ENCODE measurements at places on chromosomes 12 and 14. TPM values are rescaled to one million over a fixed set of nuclear protein-coding genes. Genes with fewer than 3 reads are reported as not detected.
A peak's percentile ranks its signal among the peaks of the same experiment; 100 is the strongest.

DNA sequence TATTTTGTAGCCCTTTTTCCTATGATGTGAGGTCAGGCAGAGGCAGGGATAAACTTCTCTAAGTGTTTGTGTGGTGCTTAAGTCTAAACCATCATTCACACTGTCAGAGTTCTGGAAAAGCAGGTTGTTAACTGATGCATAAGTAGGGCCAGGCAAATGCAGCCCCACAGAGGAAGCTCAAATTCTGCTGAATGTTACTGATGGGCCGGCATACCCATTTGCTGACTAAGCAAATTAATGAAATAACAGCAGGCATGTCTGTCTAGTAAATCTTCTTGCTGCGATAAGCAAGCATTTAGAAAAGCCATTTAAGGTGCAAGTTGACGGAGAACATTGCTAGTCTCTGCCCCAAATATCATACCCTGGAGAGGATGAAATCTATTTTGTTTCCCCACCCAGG, 523.2 kb upstream of the CCDC196 start:
- DNase-seq, result no peak

DNA sequence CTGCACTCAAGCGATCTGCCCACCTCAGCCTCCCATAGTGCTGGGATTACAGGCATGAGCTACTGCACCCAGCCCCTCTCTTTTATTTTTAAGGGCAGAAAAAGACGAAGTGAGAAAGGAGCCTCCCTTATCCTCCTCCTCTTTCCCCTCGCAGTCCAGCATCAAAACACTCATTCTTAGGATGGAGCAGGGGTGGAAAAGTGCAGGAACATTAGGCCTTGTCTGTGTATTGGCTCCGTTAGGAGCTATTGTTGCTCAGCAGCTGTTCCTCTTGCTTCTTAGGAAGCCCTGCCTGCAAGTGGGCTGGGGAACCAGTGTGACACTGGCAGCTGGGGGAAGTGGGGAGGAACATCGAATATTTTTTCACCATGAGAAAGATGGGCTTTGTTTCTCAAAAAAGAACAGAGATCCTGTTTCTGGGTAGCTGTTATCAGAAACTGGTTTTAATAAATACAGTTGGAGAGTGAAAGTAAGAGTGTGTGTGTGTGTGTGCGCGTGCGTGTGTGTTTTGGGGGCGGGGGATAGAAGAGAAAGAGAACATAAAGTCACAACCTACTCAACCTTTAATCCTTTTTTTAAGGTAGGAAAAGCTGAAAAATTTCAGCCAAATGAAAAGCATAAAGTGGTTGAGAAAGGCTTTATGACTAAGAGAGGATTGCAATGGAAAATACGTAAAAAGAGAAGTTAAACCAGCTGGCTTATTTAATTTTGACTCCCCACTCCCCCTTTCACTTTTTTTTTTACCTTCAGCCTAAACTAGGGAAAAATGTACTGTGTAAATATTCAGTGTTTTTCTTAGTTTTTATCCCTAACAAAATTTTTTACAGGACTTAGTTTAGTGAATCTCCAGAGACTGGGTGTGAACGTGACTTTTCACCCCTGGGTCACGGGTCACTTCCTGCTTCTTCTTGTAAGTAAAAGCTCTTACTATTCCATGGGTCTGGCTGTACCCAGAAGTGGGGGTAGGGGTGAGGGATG, 197.2 kb upstream of the PLEKHG7 start:
- DNase-seq, result peak; percentile 68

DNA sequence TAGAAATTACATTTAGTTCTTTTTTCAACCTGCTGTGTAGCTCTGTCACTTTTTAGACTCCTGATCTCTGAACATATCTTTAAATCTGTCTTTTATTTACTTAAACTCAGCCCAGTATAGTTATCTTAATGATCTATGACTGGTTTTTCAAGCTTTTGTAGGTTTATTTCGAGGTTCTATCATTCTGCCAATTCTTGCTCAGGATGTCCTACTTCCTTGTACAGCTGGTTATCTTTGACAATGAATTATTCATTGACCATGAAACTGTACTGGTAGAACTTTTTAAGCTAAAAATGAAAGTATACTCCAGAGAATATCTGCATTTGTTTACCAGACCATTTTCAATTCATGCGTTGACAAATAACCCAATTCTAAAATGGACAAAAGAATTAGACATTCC, 37.8 kb downstream of the TC2N start:
- DNase-seq, result no peak

DNA sequence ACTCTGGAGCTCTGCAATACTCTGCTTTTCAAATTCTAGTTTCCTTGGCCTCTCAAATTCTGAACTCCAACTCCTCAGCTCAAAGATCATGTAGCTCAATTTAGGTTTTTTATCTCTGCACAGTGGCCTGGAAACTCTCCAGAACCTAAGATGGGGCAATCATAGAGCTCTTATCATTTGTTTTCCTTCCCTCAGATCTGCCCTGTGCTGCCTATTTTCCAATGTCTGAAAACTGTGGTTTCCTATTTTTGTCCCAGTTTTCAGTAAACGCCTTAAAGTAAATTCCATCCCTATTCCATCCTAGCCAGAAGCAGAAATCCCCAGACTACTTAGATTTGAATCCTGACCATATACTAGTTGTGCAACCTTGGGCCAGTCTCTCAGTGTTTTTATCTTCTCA, 73.2 kb downstream of the CEP83 start:
- DNase-seq, result no peak

- no peak for DNase-seq
Measured at GRCh38 chr12:67052981-67053380, 216.2 kb upstream of the CAND1 start.

DNA sequence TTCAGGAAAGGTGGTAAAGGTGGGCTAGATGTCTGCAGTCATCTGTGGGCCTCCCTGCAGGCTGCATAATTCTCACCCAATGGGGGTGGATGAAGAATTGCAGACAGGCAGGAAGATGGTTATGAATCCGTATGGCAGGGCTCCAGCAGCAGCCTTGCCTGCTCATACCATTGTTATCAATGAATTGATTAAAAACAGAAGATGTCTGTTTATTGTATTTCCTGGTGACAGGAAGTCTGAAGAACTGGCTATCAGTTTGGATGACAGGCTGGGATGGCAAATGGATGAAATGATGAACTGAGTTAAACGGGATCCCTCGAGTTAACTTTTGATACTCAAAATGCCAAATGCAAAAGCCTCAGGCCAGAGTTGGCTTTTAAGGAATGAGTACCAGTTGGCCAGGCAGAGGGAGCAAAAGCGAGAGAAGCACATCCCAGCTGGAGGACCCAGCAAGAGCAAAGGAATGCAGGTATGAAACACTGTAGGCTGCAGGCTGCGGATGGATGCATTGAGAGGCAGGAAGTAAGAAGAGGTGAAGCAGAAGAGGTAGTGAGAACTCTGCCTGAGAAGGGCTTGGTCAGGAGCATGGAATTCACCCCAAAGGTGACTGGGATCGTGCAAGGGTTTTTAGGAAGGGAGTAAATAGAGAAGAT, 550.0 kb upstream of the TBX3 start:
- no peak for DNase-seq

- no peak for DNase-seq
Measured at GRCh38 chr14:36807727-36808126, 146.1 kb downstream of the PAX9 start.

- DNase-seq, result no peak
Measured at GRCh38 chr14:81066672-81067071, 111.3 kb downstream of the TSHR start.

The KRT79 gene
- not detected for polyA plus RNA-seq

The CERS5 gene
- polyA plus RNA-seq, result not detected

The MYO1A gene
- 34.7 TPM for polyA plus RNA-seq

The DENR gene
- 78.8 TPM for polyA plus RNA-seq

All from muscle of arm (tissue), 14 donors.